ENCODE measurements at places on chromosomes 13 and 19.

- no peak for DNase-seq
Measured at GRCh38 chr13:46953331-46953730, 56.5 kb upstream of the HTR2A start.

DNA sequence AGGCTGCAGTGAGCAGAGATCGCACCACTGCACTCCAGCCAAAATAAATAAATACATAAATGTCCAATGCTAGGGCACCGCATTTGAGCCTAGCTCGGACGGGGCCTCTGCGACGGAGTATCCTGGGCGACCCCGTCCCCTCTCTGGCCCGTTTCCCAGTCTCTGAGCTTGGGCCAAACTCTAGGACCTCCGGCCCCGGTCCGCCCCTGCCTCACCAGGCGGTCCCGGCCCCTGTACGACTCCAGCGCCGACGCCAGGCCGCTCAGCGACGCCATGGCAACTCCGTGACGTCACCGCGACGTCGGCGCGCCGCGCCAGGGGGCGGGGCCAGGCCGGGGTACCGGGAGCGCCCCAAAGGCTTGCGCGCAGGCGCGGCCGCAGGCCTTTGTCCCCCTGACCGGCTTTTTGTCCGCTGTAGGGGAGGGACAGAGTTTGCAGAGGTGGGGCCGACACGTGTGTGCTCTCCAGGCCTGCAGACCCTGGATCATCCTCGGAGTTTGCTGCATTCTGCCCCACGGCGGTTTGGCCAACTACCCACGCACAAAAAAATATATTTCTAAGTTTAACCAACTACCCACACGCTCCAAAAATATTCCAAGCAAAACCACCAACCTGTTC is at the start of gene PEX11G:
PEX11G (minus strand) TSS at position 300 of the 618 bp plus-strand sequence; CDS start at position 275, 25 bp downstream.
- DNase-seq, result peak; percentile 93

DNA sequence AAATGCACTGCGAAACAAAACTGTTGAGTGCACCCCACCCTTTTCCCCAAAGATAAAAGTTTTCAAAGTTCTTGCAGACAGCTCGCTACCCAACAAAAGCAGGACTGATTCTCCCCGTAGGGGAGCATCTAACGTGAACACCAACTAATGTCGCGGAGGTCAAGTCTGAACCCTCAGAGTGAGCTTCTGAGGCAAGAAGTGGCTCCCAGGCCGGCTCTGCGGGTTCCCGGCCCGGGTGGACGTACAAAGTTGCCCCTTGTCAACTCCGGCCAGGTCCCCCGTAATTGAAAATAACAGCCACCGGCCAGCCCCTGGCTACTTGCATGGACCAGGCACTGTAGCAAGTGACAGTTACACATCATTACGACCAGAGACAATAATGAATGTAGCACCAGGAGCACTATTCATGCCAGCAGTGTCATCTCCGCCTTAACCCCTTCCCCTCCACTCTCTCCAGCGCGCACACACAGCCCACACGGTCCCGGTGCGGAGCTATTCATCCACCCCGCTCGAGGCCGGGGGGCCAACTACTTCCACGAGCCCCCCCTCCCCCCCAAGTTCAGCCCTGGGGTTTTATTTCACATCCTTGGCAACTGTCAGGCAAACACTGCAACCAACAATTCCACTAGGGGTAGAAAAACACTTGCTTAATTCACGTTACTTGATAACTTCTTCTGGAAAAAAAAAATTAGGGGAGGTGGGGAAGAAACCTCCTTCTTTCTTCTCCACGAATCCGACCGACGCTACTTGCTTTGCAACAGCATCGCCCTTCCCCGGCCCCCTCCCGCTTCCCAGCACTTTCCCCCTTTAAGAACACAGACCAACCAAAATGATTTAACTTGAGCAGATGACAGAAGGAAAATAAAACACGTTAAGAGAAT is 1.2 kb downstream of the KLF12 start:
- DNase-seq, result peak; percentile 68

- DNase-seq, result no peak
Measured at GRCh38 chr13:96104516-96104915, 14.6 kb downstream of the HS6ST3 start.

DNA sequence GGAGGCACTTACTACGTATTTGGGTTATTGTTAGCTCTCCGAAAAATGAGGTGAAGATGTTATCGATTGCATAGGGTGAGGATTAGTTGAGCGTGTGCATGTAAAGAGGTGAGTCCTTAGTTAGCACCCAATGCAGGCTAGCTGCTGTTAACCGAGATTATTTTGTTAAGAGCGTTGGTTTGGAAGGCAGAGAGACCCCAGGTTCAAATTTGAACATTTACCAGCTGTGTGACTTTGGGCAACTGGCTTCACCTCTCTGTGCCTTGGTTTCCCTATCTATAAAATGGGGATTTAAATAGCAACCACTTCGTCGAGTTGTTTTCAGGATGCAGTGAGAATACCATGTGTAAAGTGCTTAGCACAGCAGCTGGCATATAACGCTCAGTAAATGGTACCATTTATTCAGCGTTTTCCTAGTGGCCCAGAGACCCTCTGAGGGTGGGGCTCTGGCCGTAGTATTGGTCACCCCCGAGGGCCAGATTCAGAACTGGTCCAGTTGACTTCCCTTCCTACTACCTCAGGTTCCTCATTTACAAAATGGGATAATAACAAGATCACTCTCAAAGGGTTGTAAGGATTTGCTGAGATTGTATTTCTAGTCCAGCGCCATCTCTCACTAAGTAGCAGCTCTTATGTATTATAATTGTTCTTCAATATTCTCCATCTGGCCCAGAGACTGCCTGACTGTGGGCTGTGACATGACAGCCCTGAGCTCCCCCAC is 887 bp downstream of the SIPA1L3 start:
- no peak for DNase-seq

DNA sequence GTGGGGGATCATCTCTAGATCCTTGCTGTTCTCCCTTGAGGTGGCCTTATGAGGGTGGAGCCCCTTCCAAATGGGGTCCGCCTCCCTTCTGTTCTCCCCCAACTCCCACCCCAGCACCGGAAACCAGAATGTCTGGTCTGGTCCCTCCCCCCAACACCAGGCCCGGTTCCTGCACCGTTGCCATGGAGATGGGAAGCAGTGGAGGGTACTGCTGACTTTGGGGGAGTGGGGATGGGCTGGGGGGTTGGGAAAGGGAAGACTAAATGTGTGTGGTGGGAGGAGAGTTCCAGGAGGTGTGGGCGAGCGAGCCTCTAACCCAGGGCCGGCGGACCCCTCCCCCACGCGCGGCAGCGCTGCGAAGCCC is 1.7 kb downstream of the SHANK1 start:
- DNase-seq, result no peak

DNA sequence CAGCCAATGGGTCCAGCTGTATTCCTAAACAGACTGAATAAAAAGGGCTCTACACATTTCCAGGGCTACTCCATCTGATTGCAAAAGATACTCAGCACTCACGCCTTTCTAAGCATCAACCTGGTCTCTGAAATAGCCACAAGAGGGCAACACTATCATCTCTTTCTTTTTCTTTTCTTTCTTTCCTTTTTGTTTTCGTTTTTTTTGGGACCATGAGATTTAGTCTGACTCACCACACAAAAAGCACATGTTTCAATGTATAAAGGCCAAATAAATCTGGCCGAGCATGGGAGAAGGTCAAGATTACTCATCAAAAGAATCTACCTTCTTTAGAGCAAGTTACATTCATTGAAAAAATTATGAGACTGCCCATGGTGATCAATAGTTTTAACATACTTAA is 805.6 kb upstream of the ARGLU1 start:
- no peak for DNase-seq

DNA sequence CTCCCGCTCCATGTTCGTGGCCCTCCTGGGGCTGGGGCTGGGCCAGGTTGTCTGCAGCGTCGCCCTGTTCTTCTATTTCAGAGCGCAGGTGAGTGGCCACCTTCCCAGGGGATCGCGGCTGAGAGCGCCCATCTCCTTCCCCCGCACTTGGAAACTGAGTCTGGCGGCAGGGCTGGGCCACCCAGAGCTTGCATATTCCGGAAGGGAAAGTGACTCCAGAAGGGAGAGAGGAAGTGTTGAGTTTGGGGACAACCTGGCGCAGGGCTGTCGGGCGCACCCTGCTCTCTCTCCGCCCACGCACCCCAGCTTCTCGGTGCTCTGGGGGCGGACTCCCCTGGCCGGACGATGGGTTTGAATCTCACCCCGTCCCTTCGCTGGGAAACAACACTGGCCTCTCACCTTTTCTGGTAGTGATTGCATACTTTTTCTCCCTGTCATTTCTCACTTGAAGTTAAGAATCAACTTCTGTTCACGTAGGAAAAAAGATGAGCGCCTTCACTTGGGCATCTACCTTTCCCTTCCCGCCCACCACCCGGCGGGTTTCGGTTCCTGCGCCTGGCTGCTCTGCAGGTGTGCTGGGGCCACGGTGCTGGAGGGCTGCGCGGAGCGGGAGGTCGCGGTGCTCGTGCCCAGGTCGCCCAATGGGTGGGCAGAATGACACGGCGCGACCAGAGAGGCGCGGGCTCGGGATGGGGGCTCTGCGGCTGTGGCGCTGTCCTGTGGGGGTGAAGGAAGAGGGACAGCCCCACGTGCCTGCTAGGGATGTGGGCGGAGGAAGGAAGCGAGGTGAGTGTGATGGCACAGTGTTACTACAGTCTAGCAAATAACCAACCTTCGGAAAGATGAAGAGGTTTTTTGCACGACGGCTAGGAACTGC is 721 bp downstream of the TNFSF11 start:
- peak; percentile 78 for DNase-seq

- no peak for DNase-seq
Measured at GRCh38 chr13:83086948-83087347, 795.3 kb downstream of the SLITRK1 start.

- DNase-seq, result no peak
Measured at GRCh38 chr19:6253954-6254733, 25.6 kb downstream of the MLLT1 start.

- no peak for DNase-seq
Measured at GRCh38 chr13:111858571-111858970, 208.4 kb upstream of the SOX1 start.

GRCh38 chr13:106986687-106987426 is 418.9 kb upstream of the ARGLU1 start:
- no peak for DNase-seq

DNA sequence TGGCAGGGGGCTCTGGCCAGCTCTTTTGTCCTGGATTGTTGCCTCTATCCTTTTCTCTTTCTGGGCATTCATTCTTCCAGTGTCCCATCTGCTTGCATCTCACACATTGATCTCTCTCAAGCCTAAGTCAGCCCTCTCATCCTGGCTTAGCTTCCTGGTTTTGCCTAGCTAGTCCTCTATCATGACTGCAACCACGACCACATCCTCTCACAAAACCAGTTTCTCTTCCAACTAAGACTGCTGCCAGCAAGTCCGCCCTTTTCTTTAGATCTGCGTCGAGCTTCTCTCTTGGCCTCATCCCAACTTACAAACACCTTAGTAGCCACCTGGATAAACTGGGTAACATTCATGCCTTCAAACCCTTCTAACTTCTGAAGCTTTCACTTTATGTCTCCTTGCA is 212.2 kb upstream of the HTR2A start:
- DNase-seq, result no peak

GRCh38 chr13:25046274-25046984 is 49.5 kb upstream of the PABPC3 start:
- DNase-seq, result no peak

DNA sequence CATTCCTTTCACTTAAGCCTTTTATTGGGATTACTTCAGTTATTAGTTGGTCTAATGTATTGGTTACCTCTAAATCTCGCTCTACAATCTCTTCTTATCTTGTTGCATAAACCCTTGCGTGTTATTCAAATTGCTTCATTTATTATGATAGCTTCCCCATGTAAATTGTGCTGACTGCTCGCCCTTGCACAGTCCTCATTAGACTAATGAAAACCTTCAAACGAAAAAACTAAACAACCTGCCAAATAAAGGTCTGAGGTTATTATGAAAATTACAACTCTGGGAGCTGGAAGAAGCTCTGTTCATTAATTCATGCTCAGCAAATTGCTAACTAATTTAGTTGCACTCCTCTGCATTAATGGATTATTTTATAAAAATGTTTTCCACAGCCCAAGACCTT is 320.1 kb downstream of the DACH1 start:
- DNase-seq, result no peak

- DNase-seq, result no peak
Measured at GRCh38 chr13:41915081-41915480, 45.8 kb downstream of the VWA8 start.

GRCh38 chr13:46377554-46377953 is 9.5 kb downstream of the RUBCNL start:
- DNase-seq, result no peak

DNA sequence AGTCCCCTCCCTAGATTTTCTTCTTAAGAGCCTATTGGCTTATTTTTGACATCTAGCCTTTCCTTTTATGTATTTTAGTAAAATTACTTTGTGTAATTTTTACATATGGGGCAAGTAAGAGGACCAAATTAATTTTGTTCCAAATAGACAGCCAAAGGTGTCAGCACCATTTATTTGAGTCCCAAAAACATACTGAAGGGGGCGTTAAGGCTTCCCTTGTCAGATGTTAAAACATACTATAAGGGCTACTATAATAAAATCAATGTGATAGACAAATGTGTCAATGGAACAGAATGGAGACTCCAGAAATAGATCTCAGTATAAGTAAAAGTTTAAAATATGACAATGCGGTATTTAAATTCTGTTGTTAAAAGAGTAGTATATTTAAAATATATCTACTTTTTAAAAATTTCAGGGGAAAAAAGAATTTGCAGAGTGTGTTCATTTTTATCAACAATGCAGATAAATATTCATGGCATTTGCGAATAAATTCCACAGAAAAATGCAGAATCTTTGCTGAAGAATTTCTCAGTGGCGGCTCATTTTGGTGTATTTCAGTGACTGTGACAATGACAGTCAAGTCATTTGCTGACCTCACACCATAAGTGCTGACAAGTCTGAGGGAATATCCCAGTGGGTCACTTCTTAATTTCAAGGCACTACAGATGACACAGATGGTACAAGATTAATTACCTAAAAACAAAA is 133.7 kb downstream of the MTUS2 start:
- no peak for DNase-seq

GRCh38 chr19:46998445-46999125 is 21.1 kb upstream of the NPAS1 start:
- DNase-seq, result no peak

DNA sequence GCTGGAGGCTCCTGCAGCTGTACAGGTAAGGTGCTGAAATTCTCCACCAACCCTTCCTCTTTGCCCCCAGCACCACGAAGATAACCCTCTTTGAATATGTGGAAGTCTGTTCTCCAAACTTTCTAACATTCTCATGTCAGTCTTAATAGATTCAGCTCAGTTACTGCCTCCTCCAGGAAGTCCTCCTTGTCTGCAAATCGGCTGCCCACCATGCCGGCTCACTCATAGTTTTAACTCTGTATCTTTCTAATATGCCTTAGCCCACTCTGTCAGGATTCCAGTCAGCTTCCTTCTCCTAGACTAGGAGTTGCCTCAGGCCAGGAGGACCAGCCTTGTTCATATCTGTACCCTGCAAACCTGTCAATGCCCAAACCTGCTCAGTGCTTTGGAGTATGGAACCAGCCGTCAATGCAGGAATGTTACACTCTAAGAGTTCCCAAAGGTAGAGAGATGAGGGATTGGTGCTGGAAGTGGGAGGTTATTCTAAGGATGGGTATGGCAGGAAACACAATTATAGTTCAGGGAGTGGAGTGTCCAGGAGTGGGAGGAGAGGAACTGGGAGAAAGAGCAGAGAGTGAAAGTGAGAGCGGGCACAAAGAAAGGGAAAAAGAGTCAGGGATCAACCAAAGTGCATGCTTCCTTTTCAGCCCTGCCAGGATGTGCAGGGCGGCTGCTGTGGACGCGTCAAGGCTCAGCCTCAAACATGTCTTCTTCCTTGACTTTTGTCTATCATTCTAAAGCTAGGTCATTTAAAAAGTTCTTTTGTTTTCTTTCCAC is 38.0 kb upstream of the ALOX5AP start:
- DNase-seq, result no peak

Measured in activated T-cell treated with anti-CD3 and anti-CD28 coated beads, Interleukin-2, amount 50 U/mL, for 48 hours (primary cell).